ENCODE measurements at places on chromosomes 2 and 18.

DNA sequence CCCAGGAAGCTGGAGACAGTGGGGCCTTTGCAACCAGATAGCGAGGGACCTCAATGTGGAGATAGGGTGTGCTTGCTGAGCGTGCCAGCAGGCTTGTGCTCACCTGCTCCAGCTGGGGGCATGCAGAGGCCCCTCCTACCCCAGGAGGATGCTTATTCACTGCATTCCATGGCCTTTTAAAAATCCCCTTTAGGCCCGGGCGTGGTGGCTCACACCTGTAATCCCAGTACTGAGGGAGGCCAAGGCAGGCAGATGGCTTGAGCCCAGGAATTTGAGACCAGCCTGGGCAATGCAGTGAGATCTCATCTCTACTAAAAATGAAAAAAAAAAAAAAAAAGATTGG is 54.5 kb downstream of the ODC1 start:
- no peak for DNase-seq

GRCh38 chr2:125581557-125581956 is 1074.4 kb upstream of the GYPC start:
- no peak for DNase-seq

DNA sequence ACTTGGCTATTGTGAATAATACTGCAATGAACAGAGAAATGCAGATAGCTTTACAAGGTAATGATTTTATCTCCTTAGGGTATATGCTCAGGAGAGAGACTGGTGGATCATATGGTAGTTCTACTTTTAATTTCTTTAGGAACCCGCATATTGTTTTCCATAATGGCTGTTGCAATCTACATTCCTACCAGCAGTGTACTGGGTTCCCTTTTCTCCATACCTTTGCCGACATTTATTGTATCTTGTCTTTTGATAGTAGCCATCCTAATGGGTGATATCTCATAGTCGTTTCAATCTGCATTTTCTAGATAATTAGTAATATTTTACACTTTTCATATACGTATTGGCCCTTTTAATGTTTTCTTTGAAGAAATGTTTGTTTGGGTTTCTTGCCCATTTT is 702.9 kb upstream of the ACVR2A start:
- DNase-seq = no peak

GRCh38 chr2:100188326-100188725 is 45.9 kb upstream of the AFF3 start:
- no peak for DNase-seq

GRCh38 chr18:56709463-56709862 is 58.3 kb downstream of the WDR7 start:
- DNase-seq = peak; percentile 14

- DNase-seq = no peak
Observed at GRCh38 chr2:159164457-159164911, 122.0 kb downstream of the WDSUB1 start.

- DNase-seq = no peak
Observed at GRCh38 chr2:222292149-222293134, 6.4 kb downstream of the PAX3 start.

GRCh38 chr2:231000211-231000904 is 4.4 kb downstream of the SPATA3 start:
- no peak for DNase-seq

GRCh38 chr18:48997985-48998831 is 47.4 kb upstream of the SMAD7 start:
- no peak for DNase-seq

GRCh38 chr18:62612289-62612645 is 89.4 kb downstream of the ZCCHC2 start:
- no peak for DNase-seq

DNA sequence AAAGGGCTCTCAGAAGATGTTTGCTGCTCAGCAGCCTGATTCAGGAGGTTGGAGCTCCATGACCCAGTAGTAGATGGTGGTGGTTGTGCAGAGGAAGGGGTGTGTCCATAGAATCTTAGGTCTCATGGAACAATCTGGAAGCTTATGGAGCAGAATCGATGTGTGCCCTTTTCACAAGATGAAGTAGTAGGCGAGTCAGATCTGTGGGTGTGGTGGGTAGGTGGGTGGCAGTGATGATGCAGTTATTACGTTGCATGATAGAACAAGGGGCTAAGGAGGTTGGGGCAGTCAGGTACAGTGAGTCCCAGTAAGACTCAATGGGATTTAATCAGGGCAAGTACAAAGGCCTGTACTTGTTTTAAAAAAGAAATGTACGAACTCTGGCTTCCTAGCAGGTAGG is 9.1 kb downstream of the TET3 start:
- DNase-seq = no peak

GRCh38 chr2:172735582-172736423 is at the start of gene RAPGEF4:
Gene RAPGEF4, plus strand, starts transcription at chr2:172735845. Its CDS starts 139 bp downstream, at chr2:172735984.
- peak; percentile 3 for DNase-seq

DNA sequence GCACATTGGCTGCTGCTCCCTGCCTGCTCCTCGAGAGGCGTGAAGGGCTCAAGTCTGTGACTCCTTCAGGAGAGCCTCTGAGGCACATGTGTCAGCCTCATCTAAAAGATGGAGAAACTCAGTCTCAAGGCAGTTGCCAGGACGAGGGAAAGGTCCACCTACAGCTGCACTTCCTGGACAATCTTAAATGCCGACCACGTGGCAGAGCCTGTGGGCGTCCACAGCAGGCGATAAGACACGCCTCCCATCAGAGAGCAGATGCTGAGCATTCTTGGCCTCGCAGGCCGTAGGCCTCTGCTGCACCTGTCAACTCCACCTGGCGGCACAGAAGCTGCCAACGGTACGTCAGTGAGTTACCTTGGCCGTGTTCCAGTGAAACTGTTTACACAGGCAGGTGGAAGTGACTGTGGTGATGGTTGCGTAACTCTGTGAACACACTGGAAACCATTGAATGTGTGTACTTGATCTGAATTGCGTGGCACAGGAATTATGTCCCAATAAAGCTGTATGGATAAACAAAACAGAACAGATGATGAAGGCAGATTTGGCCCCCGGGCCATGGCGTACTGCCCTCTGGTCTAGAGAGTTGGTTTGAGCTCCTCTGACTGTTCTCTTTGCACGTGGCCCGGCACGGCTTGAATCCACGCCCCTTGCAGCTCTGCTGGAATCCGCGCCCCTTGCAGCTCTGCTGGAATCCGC is 114.5 kb downstream of the RNF144A start:
- peak; percentile 26 for DNase-seq

- DNase-seq = no peak
Observed at GRCh38 chr2:112164876-112165275, 26.7 kb downstream of the FBLN7 start.

DNA sequence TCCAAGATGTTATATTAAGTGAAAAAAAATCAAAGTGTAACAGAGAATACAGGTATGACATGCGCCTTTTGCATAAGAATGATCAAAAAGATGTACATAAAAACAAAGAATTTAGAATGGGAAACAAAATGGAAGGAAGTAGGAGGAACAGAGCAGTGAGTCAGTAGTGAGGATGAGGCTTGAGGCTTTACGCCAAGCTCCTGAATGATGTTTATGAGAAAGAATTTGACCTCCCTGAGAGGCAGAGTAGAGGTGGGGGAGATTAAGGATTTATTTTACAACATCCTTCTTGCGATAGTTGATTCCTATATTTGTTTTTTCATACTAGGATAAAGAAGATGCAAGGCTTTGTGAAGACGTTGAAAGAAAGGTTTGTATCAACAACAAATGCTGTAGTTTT is 81.4 kb downstream of the DCDC2C start:
- no peak for DNase-seq
